Dermis blood vessel endothelial cell (primary cell): ENCODE measurements at places on chromosomes 12 and 14. TPM values are rescaled to one million over a fixed set of nuclear protein-coding genes. Genes with fewer than 3 reads are reported as not detected.

TMEM117 gene
- 3.4 and 4.8 TPM in 2 replicates for total RNA-seq

KRT4 gene
- not detected in 2 replicates for total RNA-seq

MMAB gene
- total RNA-seq, result 14.0 and 26.9 TPM in 2 replicates

STAC3 gene
- total RNA-seq, result 0.65 TPM in 1 of 2 replicates, not detected in the other

HOXC6 gene
- under 0.01 and 0.05 TPM in 2 replicates for total RNA-seq

TRAF3 gene
- total RNA-seq, result 27.6 and 30.3 TPM in 2 replicates

ERP27 gene
- total RNA-seq, result 0.14 TPM in 1 of 2 replicates, not detected in the other

PMEL gene
- 0.37 and 1.5 TPM in 2 replicates for total RNA-seq

SPX gene
- total RNA-seq, result 0.05 and 0.51 TPM in 2 replicates

RAD51AP1 gene
- 12.3 and 34.2 TPM in 2 replicates for total RNA-seq

DPF3 gene
- 1.4 and 2.9 TPM in 2 replicates for total RNA-seq

FGF6 gene
- not detected in 2 replicates for total RNA-seq

TAS2R31 gene
- total RNA-seq, result 3.8 and 6.8 TPM in 2 replicates

FAM90A1 gene
- 0.05 TPM in 1 of 2 replicates, not detected in the other for total RNA-seq
